Endothelial cell of umbilical vein (primary cell): ENCODE measurements at places on chromosomes 5 and 9.

DNA sequence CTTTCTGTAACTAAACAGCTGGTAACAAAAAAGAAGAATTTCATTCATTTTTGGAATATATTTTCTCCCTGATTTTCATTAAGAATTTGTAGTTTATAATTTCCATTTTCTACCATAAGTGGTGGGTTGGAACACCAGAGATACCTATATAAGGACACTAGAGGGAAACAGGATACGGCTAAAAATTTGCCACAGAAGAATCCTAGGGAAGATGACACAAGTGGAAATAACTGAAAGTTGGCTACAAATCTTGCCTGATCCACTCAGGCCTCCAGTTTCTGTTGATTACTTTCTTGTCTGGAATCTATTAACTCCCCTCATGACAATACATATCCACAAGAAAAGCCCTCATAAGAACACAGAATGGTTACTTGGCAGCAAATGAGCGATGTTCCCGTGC lies 46.8 kb downstream of the FREM1 start:
- H3K27me3 ChIP-seq = no peaks in the 10 kb centered on the region
- H3K4me3 ChIP-seq = no peak overlapping the region
- H3K27ac ChIP-seq = no peak overlapping the region

GRCh38 chr5:148776780-148777179 lies 49.6 kb upstream of the ADRB2 start:
- H3K4me3 ChIP-seq = no peak overlapping the region
- H3K36me3 ChIP-seq = no peaks in the 10 kb centered on the region
- peaks cover 4% of the 10 kb centered on the region for H3K27me3 ChIP-seq
- peak; percentile 41 for DNase-seq

- DNase-seq = peak; percentile 70
- peaks cover 2% of the 10 kb centered on the region for H3K36me3 ChIP-seq
- no peak overlapping the region for H3K27ac ChIP-seq
- H3K27me3 ChIP-seq = no peaks in the 10 kb centered on the region
- H3K4me3 ChIP-seq = peak overlapping the region; percentile 53
Observed at GRCh38 chr9:128724744-128725211, 851 bp upstream of the ZDHHC12 start.

DNA sequence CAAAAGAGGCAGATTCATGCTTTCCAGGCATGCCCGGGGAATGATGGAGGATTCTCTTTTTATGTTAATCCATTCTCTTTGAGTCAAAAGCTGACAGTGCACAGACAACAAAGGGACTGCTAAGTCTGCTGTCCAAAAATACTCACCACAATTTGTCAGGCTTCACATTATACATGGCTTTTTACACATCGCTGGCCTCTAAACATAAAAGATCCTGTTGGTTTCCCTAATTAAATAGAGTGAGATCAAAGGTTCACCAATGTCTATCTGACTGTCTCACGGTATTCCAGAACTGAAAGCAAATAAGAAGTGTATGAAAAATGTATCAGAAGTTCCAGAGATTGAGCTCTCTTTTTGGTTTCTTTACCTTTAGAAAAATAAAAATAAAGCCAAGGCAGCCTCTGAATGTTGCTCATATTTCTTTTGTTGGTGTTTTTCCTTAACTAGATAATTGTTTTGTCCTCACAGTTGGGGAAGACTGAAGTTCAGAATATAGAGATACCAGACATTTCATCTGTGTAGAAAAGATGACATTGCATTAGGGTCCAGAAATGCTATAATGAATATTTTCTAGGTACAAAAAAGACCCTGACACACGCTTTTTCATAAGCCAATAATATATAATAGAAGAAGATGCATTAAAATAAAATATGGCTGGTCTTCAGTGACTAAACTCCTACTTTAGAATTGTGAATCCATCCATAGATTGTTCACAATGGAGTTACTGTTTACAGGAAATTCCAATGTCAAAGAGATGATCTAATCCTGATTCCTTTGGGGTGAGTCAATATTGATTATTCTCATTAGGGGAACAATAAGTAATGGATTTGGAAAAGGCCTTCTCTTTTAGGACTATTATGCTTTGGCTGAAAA lies 688.2 kb upstream of the CDH6 start:
- DNase-seq = peak; percentile 2
- no peaks in the 10 kb centered on the region for H3K4me1 ChIP-seq
- H3K36me3 ChIP-seq = no peaks in the 10 kb centered on the region
- H3K27me3 ChIP-seq = no peaks in the 10 kb centered on the region
- peak overlapping the region; percentile 41 for H3K27ac ChIP-seq
- H3K4me3 ChIP-seq = no peak overlapping the region

DNA sequence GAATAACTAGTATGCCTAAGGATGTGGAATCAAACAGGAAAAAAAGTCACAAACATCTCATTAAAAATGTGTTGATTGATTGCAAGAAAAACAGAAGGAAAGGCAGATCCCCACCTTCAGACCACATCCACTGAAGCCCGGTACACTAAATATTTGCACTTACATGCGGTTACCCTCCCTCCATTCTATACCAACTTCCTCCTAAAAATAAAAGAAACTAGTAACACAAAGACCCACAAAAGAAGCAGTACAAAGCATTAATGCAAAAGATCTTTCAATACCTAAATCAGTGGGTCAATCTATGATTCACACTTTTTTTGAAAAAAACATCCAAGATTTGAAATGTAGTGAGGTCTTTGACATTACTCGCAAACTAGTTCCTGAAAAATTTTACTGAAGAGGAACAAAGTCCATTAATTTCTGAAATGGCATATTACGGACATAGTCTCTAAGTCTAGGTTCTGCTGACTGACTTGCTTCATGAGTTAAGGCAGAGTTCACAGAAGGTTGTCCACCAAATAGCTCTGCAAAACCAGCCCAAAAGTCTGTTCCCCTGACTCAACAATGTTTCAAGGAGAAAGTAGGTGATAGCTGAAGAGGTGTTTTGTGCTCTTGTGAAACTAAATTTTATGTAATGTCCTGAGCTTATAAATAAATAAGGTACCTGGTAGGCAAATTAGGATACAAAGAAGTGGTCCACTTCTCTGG lies 100.7 kb downstream of the PAM start:
- peaks cover 9% of the 10 kb centered on the region for H3K4me1 ChIP-seq
- no peaks in the 10 kb centered on the region for H3K36me3 ChIP-seq
- H3K4me3 ChIP-seq = no peak overlapping the region
- H3K27ac ChIP-seq = no peak overlapping the region
